H4 (cell line): ENCODE measurements at places on chromosomes 6 and 20. TPM values are rescaled to one million over a fixed set of nuclear protein-coding genes. Genes with fewer than 3 reads are reported as not detected.

MAPK14 gene
- total RNA-seq = 35.7 and 37.6 TPM in 2 replicates

LSM2 gene
- 108 and 123 TPM in 2 replicates for total RNA-seq

IL17A gene
- total RNA-seq = not detected in 2 replicates

PRPH2 gene
- total RNA-seq = not detected in 2 replicates

SLC32A1 gene
- not detected in 2 replicates for total RNA-seq

OR12D3 gene
- not detected in 2 replicates for total RNA-seq

APCDD1L gene
- total RNA-seq = 1.5 and 1.7 TPM in 2 replicates

DNA sequence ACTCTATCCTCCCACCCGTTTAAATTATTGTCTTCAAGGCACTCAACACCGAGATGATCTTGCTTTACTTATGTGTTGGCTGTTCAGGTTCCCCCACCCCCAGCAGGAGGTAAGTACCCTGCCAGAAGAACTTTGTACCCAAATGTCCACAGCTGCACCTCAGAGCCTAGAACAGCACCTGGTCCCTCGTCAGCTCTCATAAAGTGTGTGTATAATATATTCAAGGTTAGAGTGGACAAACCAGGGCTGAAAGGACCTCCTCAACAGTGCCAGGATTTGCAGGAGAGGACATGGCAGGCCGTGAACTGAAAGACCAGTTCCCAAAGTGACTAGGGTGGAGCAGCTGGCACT lies 5.9 kb upstream of the CPXM1 start:
- no peak for DNase-seq

GRCh38 chr6:157530126-157530525 lies 149.1 kb downstream of the ZDHHC14 start:
- DNase-seq = no peak

DNA sequence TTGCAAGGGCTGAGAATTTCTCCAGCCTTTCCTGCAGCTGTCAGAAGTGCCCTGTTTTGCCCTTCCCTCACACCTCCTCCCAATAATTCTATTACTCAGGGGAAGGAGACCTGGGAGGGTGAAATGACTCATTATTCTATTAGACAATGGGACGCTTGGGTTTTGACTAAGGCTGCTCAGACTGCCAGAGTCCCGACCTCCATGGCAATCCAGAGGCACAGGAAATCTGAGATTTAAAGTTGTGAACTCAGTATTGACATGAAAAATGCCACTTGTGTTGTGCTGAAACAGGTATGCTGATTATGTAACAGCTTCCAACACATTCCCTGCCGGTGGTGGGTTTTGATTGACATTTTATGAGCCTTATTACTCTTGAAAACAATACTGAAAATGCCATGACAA lies 625.9 kb upstream of the FLRT3 start:
- DNase-seq = peak; percentile 18

DNA sequence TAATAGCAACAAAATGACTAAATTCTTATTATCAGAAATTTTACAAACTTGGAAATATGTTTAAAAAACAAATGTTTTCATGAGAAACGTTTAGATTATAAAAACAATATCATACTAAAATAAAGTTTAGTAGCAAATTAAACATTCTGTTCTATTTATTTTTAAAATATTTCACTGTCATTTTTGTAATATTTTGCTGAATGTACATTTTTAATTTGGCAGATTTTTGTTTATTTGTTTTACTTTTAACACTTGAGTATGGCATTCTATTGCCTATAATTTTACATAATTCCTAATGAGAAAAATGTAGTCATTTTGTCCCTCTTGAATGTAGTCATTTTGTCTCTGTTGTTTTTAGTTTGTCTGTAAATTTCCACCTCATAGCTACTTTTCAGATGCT lies 1400.2 kb downstream of the GRIK2 start:
- no peak for DNase-seq
